NCI-H1417 treated with DMSO at 0.1 percent for 48 hours (cell line): ENCODE measurements at places on chromosomes 4 and X.

DNA sequence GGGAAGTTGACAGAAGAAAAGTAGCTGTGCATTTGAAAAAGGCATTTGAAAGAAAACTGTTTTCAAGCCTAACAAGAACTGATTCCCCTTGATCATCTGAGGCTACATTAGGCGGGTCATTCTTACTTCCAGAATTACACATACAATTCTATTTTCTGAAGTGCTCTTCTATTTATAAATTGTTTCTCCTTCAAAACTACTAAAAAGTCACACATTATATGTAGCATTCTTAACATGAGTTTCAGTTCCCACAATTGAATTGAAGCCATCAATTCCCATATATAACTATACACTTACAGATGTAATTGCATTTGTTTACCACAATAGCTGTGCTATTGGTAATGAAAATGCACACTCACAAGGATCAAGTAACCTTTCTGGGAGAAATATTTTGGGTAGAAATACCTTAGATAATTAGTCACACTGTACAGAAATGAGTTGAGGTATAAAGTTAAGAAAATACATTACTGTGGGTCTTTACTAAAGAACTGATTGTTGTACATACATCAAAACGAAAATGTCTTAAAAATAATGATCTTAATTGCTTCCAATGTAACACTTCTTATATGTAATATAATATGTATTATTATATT, 1688.0 kb upstream of the AGA start:
- no peak for DNase-seq

- no peak for DNase-seq
Observed at GRCh38 chr4:857461-857860, 31.5 kb upstream of the CPLX1 start.

DNA sequence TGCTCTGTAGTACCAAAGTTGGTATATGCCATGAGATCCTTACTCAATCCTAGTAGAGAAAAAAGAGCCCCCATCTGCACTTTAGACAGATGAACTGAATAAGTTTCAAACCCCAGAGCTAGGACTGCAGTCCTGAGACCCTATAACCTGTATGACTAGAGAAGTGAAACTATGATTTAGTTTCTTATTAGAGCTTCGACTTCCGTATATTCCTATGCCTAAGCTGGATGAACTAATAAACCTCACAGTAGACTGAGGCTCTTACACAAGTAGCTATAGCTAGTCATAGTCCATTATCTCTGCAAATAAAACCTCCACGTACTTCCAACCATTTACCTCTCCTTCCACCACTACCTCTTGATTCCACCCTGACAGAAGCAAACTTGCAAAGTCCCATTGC, 6.3 kb upstream of the OTUD4 start:
- no peak for DNase-seq

DNA sequence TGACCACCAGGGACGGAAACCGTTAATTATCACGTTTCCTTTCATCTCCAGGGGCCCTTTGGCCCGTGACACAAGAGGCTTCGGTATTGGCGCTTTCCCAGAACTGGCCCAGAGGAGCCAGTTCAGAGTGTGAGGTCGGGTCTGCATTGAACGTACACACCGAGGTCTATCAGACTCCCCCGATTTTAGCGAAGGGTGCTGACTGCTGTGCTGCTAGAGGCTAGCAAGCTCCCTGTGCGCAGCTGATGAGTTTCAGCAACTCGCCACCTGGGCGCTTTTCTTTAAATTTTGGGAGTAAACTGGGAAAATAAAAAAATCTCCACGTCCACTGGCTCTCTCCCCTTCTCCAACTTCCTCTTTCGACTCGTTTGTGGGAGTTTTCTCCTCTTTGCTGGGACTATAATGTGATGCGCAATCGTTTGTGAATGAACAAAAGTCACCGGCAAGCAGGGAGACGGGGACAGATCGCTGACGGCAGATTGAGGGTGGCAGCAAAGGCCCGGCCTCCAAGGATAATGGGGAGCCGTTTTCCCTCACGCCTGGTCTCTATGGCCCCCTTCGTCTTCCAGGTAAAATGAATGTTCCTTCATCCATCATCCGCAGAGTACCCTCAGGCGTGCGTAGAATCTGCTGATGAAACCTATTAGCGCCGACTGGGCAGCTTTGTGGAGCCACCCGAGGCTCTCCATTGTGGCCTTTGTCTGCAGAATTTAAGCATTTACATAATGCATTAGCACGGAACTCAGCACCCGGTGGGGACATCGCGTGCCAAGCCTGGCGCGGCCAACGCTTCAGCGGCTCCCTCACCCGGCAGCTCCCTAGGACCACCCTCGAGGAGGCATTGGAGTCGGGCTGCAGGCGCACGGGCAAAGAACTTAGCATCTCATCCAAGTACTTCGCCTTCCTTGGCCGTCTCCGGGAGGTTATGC, 1.6 kb upstream of the LRAT start:
- DNase-seq: no peak

- DNase-seq: no peak
Observed at GRCh38 chr4:141609243-141609642, 27.1 kb upstream of the IL15 start.

GRCh38 chr4:53855581-53856250, 208.7 kb downstream of the CHIC2 start:
- no peak for DNase-seq

- DNase-seq: no peak
Observed at GRCh38 chrX:13101441-13102139, 57.2 kb upstream of the FAM9C start.

- DNase-seq: no peak
Observed at GRCh38 chr4:3444351-3445110, 2.8 kb downstream of the HGFAC start.

- DNase-seq: no peak
Observed at GRCh38 chr4:119227690-119228089, 15.2 kb downstream of the USP53 start.
